Activated T-helper 2 cell treated with anti-CD3 and anti-CD28 coated beads, Interferon-gamma antibody, Interleukin-2, Interleukin-4, amounts not matched to agents 10 μg/mL and 5 μg/mL and 100 μg/mL, durations not matched to agents 14 hours and 24 hours and 36 hours (primary cell): ENCODE measurements at places on chromosomes 3 and 15. TPM values are rescaled to one million over a fixed set of nuclear protein-coding genes. Genes with fewer than 3 reads are reported as not detected.
A peak's percentile ranks its signal among the peaks of the same experiment; 100 is the strongest.

Gene GOLGA8R
- 2.9 and 3.0 TPM in 2 replicates for total RNA-seq

Gene SUCLG2
- total RNA-seq: 36.3 and 38.1 TPM in 2 replicates

Gene ARL13B
- total RNA-seq: 13.4 and 17.4 TPM in 2 replicates

Gene PRKAR2A
- total RNA-seq: 30.7 and 32.4 TPM in 2 replicates

Gene GOLGA8H
- 0.37 and 0.76 TPM in 2 replicates for total RNA-seq

Gene CDHR4
- 0.16 TPM in 1 of 2 replicates, not detected in the other for total RNA-seq

Gene APOD
- total RNA-seq: 0.87 and 1.3 TPM in 2 replicates

Gene ACAD9
- 60.8 and 68.9 TPM in 2 replicates for total RNA-seq

Gene MAP1A
- 1.9 TPM in 2 replicates for total RNA-seq

Gene FETUB
- not detected in 2 replicates for total RNA-seq

DNA sequence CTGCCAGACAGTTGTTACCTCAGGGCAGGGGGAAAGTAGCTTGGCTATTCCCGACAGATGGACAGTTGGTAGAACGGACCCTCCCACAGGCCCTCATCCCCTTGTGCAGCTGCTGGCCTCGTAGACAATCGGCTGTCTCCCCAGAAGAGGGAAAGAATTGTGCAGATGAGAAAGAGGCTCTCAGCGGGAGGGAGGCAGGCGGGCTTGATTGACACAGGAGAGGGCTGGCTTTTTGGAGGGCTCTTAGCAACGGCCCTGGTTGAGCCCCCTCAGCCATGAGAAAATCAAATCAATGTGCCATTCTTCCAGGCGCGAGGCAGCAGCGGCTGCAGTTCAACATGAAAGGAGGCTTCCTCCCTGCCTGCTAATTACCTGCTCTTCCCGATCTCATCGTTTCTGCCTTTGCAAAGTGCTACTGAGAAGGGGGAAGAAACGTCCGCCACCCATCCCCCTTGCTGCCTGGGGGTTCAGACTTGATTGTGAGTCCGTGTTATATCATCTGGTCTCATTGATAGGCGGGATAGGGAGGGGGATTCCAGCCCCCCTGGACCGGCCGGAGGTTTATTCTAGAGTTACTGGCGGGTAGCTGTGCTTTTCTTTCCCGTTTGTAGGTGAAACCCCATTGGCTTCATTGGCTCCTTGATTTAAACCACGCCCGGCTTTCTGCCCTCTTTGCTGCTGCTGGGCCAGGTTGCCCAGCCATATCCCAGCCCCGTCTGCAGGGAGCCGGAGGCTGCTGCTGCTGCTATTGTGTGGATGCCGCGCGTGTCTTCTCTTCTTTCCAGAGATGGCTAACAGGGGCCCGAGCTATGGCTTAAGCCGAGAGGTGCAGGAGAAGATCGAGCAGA lies at the start of gene TAGLN3:
Gene TAGLN3, plus strand, starts transcription at position 287 of the 848 bp plus-strand sequence. Its CDS starts 501 bp downstream, at position 788.
- DNase-seq: no peak
- no peak within 1 kb of the TSS for H3K27ac ChIP-seq
- H3K4me1 ChIP-seq: peaks cover 39% of the 10 kb centered on the region
- peak within 1 kb of the TSS; percentile 52 for H3K4me3 ChIP-seq

DNA sequence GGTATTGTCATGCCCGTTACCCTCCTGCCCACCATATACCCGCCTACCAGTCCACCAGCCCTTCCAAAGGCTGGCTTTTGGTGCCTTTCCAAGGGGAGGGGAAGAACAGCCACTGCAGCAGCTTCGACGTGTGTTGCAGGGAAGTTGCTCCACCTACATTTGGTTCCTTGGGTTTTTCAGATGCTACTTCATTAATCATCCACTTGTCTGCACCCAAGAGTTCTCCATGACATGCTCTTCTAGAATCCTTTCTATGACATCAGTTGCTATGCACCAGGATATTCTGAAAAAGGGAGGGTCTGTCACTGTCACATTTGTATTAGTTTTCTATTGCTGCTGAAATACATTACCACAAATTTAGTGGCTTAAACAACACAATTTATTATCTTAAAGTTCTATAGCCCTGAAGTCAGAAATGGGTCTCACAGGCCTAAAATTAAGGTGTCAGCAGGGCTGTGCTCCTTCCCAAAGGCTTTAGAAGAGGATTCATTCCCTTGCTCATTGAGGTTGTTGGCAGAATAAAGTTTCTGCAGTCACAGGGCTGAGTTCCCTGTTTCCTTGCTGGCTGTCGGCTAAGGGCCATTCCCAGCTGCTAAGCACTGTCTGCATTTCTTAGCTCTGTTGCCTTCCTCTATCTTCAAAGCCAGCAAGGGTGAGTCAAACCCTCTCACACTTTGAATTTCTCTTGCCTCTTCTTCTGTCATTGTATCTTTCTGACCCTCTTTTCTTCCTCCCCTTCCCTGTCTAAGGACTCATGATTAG lies at the start of gene LYZL4:
Gene LYZL4, minus strand, starts transcription at position 241 of the 762 bp plus-strand sequence. CDS start 3,359 bp downstream, outside the sequence.
- peaks cover 8% of the 10 kb centered on the region for H3K27me3 ChIP-seq
- no peaks in the 10 kb centered on the region for H3K36me3 ChIP-seq
- no peaks in the 10 kb centered on the region for H3K4me1 ChIP-seq
- no peak within 1 kb of the TSS for H3K4me3 ChIP-seq
- DNase-seq: no peak

- DNase-seq: peak; percentile 18
- H3K27ac ChIP-seq: no peak overlapping the region
- H3K4me1 ChIP-seq: no peaks in the 10 kb centered on the region
These were observed 471.9 kb upstream of the FRG2C start for GRCh38 chr3:75192146-75192616.

GRCh38 chr3:107045791-107046190 lies 331.4 kb upstream of the CCDC54 start:
- no peaks in the 10 kb centered on the region for H3K4me1 ChIP-seq
- DNase-seq: no peak
- H3K27ac ChIP-seq: no peak overlapping the region
- H3K4me3 ChIP-seq: no peak overlapping the region

GRCh38 chr3:128851601-128852000 lies 27.8 kb upstream of the ACAD9 start:
- H3K36me3 ChIP-seq: peaks cover 6% of the 10 kb centered on the region
- H3K4me1 ChIP-seq: peaks cover 6% of the 10 kb centered on the region
- no peak overlapping the region for H3K27ac ChIP-seq
- DNase-seq: no peak
- H3K27me3 ChIP-seq: no peaks in the 10 kb centered on the region
- no peak overlapping the region for H3K4me3 ChIP-seq

DNA sequence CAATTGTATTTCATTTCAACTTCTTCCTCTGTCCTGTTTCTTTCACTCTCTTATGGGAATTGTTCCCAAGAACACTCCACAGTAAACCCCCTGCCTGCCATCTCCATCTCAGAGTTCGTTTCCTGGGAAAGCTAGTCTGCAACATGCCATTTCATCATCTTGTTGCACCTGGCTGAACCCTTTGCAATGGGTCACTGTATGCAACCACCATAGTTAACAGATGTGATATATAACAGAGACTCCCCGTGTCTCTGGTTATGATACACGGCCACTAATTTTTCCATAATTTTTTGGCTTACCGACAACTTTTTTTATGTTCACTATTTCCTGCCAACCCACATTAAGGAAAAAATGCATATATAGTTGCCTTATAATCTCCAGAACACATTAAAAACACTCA lies 95.5 kb downstream of the CHST2 start:
- H3K27me3 ChIP-seq: no peaks in the 10 kb centered on the region
- H3K4me1 ChIP-seq: peaks cover 21% of the 10 kb centered on the region
- H3K36me3 ChIP-seq: no peaks in the 10 kb centered on the region
- H3K4me3 ChIP-seq: no peak overlapping the region

- no peaks in the 10 kb centered on the region for H3K36me3 ChIP-seq
- H3K27ac ChIP-seq: no peak overlapping the region
- H3K27me3 ChIP-seq: peaks cover 21% of the 10 kb centered on the region
- DNase-seq: no peak
- H3K4me1 ChIP-seq: no peaks in the 10 kb centered on the region
- H3K4me3 ChIP-seq: no peak overlapping the region
These were observed 160.7 kb upstream of the TSC22D2 start for GRCh38 chr3:150247441-150247840.

- H3K27ac ChIP-seq: no peak overlapping the region
- DNase-seq: no peak
- no peaks in the 10 kb centered on the region for H3K36me3 ChIP-seq
- no peaks in the 10 kb centered on the region for H3K27me3 ChIP-seq
These were observed 974.2 kb downstream of the NSUN3 start for GRCh38 chr3:95037097-95037496.

GRCh38 chr3:111636366-111636885 lies 41.3 kb upstream of the ZBED2 start:
- H3K36me3 ChIP-seq: peaks cover 88% of the 10 kb centered on the region
- peaks cover 2% of the 10 kb centered on the region for H3K4me1 ChIP-seq
- no peak overlapping the region for H3K4me3 ChIP-seq
- no peak overlapping the region for H3K27ac ChIP-seq
- no peaks in the 10 kb centered on the region for H3K27me3 ChIP-seq

DNA sequence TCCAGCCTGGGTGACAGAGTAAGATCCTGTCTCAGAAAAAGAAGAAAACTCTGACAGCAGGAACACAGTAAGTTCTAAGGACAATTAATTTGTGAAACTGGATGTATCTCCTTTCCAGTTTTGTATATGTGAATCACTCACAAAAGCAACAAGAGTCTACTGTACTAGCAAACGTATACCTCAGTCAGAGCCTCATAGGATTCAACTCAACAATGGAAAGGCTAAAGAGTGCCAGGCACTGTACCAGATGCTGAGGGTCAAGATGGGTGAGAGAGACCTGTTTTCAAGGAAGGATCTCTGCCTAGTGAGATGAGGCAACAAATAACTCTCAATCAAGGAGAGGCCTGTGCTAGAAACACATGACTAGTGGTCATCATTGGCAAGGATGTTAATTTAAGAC lies 14.9 kb downstream of the TBL1XR1 start:
- peaks cover 38% of the 10 kb centered on the region for H3K4me1 ChIP-seq
- DNase-seq: no peak
- no peak overlapping the region for H3K4me3 ChIP-seq
- H3K36me3 ChIP-seq: peaks cover 23% of the 10 kb centered on the region
- H3K27ac ChIP-seq: no peak overlapping the region
- H3K27me3 ChIP-seq: no peaks in the 10 kb centered on the region

- H3K27ac ChIP-seq: no peak overlapping the region
- DNase-seq: no peak
- H3K4me1 ChIP-seq: no peaks in the 10 kb centered on the region
- H3K4me3 ChIP-seq: no peak overlapping the region
- no peaks in the 10 kb centered on the region for H3K27me3 ChIP-seq
- no peaks in the 10 kb centered on the region for H3K36me3 ChIP-seq
These were observed 341.4 kb downstream of the CNTN3 start for GRCh38 chr3:74273091-74273490.

GRCh38 chr15:97866959-97867358 lies 93.5 kb upstream of the ARRDC4 start:
- H3K36me3 ChIP-seq: no peaks in the 10 kb centered on the region
- H3K4me3 ChIP-seq: no peak overlapping the region
- DNase-seq: no peak

DNA sequence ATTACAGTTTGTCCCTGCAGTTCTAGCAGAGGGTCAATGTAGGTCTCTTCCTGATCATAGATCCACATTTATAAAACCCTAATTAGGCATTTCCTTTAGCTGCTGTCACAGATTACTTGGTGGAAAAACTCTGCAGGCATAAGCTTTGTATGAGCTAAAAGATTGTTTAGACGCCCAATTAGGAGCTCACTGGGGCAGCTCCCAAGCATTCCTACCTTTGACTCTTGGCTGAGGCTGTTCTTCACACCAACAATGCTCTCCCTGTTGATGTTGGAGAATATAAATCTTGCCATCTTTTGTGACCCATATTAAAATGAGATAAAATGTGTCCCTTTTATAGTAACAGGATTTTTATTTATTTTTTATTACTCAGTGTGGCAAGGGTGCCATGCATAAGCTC lies 148.3 kb upstream of the TRIM42 start:
- DNase-seq: no peak
- no peaks in the 10 kb centered on the region for H3K36me3 ChIP-seq
- H3K4me3 ChIP-seq: no peak overlapping the region
- H3K4me1 ChIP-seq: no peaks in the 10 kb centered on the region
- H3K27me3 ChIP-seq: no peaks in the 10 kb centered on the region

DNA sequence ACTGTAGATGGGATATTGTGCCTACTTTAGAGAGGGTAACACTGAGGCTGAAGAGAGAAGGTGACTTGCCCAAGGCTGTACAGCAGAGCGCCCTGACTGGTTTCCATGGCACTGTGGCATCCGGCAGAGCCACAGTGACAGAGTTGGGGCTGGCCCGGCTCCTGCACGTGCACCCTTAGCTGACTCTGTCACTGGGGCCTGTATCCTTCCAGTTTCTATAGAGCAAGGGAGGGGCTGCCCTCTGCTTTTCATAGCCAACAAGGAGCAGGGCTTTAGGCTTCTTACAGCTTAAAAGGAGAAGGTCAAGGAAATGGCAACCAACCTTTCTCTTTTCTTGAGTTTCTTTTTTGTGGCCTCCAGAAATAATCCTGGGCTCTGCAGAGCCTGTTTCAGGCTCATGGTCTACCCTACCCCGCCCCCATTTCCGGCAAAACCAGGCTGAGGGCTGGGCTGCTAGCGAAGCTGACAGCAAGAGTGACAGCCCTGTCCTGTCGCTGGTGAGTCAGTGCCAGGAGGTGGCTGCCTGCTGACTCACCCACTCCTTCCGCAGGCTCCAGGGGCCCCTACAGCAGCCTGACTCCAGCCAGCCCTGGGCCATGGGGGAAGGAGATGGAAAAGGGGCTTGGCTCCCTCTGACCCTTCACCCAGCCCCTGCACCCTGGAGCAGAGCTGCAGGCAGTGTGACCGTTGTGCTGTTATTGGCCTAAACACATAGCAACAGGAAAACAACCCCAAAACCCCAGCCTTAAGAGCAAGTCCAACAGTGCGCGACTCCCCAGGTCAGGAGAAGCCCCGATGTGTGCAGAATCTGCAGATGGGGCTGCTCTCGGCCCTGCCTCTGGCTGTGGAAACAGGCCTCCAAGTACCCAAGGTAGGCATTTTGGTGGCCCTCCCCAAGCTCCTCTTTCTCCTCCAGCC lies 29.8 kb downstream of the SLC6A6 start:
- peak; percentile 91 for DNase-seq
- H3K27me3 ChIP-seq: no peaks in the 10 kb centered on the region
- H3K27ac ChIP-seq: peak overlapping the region; percentile 93

GRCh38 chr3:60774617-60775016 lies 476.6 kb downstream of the FHIT start:
- H3K27me3 ChIP-seq: peaks cover 5% of the 10 kb centered on the region
- no peak overlapping the region for H3K4me3 ChIP-seq
- no peaks in the 10 kb centered on the region for H3K36me3 ChIP-seq
- DNase-seq: no peak
- no peaks in the 10 kb centered on the region for H3K4me1 ChIP-seq

DNA sequence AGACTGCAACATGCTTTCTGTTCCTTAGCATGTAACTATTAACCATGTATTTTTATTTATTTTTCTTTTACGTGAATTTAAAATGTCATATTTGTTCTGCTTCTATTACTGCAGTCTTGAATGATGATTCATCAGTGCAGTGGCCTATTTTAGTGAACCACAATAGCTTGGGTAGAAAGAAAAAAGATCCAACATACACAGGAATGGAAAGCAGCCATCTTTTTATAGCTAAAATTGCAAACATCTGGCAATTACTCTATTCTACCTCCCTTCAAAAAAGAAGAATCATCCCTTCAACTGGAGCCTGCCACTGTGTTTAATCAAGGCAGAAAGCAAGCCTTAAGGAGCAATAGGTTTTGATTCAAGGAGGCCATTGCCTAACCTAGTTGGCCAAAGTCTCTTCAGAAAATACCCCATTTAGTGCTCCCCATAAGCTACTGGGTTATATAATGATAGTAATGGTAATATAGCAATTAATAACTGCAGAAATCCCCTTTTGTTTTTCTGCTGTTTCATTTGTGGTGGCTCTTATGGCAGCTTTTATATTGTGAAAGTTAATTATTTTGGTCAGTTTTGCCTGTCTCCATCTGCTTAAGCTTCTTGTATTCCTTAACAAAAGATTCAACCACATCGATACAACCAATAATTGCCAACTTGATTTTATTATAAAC lies 267.3 kb downstream of the LPP start:
- H3K4me1 ChIP-seq: peaks cover 17% of the 10 kb centered on the region
- no peak overlapping the region for H3K4me3 ChIP-seq
- H3K27ac ChIP-seq: no peak overlapping the region
- H3K36me3 ChIP-seq: peaks cover 43% of the 10 kb centered on the region
